NCI-H1694 treated with DMSO at 0.1 percent for 48 hours (cell line): ENCODE measurements at places on chromosomes 7 and 10.

DNA sequence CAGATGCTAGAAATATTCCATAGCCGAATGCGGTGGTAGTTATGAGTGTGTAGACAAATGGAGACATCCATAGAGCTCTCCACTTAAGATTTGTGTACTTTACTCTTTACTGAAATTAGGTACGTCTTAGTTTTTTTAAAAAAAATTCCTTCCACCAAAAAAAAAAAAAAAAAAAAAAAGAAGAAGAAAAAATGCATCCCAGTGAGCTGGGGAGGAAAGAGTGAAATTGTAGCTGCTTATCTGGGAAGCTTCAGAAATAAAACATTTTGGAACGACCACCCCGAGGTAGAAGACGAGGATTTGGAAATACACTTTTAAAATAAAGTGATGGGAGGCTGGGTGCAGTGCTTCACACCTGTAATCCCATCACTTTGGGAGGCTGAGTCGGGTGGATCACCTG, 53.8 kb downstream of the RGS10 start:
- no peak for DNase-seq

DNA sequence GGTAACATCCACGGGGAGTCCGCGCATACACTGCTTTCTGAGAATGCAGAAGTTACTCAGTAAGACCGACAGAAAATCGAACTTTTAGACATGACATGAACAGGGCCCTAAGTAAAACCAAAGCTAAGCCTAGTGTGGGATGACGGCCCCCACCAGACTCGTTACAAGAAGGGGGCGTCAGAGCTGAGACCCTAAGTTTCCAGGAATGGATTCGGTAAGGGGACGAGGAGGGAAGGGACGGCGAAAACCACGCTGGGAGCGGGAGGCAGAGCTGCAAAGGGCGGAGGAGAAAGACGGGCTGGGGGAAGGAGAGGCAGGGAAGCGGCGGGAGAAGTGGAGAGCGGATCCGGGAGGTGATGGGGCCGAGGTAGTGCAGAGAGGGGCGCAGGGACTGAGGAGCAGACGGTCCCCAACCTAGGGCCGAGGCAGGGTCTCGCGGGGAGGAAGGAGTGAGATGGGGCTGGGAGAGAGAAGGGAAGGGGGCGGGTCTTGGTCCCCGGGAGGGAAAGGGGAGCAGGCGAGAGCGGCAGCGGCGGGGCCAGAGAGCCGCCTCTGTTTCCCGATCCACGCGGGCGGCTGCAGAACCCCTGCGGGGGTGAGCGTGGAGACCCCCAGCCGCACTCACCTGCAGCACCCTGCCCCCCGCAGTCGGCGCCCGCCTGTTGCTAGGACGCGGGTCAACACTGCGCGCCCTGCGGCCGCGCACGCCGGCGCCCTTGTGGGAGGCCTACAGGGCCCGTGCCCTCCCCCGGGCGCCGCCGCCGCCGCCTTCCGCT, 513 bp downstream of the ODAD2 start:
- DNase-seq: no peak

GRCh38 chr10:21069278-21069677, 172.2 kb upstream of the NEBL start:
- no peak for DNase-seq

DNA sequence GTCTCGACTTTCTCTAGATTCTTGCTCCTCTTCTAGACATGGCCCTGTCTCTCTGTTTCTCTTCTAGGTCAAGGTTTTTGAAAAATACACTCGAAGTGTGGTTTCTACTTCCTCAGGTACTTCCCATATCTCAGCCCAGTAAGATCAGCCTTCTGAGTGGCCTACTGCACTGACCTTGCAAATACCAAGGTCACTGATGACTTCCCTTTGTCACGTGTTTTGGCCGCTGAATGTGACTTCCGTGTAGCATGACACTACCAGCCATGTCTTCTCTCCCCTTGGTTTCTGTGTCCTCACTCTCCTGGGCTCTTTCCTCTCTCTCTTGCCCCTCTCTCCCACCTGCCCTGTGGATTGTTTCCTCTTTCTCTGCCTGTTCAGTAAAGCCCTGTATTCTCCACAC, 7.9 kb upstream of the WIPF3 start:
- DNase-seq: no peak

GRCh38 chr10:17735166-17735941, 16.6 kb upstream of the TMEM236 start:
- peak; percentile 25 for DNase-seq

DNA sequence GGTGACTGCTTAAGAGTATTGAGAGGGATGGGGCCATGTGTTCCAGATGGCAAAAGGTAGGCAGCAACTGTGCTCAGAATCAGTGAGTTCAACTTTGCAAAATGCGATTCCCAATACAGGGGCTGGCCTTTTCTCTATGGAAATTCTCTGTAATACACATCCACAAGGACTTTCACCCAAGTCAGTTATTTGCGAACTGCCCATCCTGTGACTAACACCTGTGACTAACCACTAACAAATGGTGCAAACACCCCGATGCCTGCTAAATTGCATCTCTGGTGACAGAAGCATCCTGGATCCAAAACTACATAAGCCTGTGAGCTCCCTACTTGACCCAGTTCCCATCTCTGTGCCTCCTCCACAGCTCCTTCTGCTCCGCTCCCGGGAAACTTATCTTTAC, 9.0 kb upstream of the CUZD1 start:
- no peak for DNase-seq

DNA sequence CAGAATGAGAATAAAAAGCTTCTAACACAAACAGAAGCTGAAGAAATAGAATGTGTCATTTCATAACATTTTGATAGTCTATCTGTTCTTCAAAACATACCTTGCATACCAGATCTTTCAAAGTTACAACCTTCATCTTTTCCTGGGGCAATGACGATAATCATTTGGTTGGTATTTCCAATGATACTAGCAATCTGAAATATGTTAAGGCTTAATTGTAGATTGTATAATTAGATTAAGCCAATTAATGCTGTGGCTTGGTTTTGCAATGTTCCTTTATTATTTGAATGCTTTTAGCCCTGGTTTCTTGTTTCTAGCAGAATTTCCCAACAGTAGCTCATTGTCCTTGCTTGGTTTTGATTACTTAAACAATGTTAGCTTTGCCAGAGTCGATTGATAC, 84.6 kb downstream of the CABCOCO1 start:
- no peak for DNase-seq

DNA sequence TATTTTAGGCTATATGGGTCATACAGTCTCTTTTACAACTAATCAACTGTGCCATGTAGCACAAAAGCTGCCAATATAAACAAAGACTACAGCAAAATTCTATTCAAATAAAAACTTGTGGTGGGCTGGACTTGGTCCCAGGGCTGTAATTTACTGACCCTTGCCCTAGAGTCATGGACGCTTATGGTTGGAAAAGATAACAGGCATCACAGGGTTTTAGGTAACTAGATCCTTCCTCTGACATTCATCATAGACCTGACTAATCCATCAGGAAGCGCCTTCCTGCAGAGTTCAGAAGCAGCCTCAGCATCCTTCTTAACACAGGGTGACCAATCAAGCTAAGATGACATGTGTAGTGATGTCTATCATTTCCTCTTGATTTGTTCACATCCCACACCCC, 40.2 kb upstream of the GPAM start:
- DNase-seq: no peak

GRCh38 chr10:99115703-99116102, 119.9 kb downstream of the HPSE2 start:
- no peak for DNase-seq

GRCh38 chr7:142689439-142690120, 59.7 kb upstream of the PRSS1 start:
- no peak for DNase-seq

- DNase-seq: no peak
Measured at GRCh38 chr7:74093671-74094223, 10.1 kb downstream of the LIMK1 start.

DNA sequence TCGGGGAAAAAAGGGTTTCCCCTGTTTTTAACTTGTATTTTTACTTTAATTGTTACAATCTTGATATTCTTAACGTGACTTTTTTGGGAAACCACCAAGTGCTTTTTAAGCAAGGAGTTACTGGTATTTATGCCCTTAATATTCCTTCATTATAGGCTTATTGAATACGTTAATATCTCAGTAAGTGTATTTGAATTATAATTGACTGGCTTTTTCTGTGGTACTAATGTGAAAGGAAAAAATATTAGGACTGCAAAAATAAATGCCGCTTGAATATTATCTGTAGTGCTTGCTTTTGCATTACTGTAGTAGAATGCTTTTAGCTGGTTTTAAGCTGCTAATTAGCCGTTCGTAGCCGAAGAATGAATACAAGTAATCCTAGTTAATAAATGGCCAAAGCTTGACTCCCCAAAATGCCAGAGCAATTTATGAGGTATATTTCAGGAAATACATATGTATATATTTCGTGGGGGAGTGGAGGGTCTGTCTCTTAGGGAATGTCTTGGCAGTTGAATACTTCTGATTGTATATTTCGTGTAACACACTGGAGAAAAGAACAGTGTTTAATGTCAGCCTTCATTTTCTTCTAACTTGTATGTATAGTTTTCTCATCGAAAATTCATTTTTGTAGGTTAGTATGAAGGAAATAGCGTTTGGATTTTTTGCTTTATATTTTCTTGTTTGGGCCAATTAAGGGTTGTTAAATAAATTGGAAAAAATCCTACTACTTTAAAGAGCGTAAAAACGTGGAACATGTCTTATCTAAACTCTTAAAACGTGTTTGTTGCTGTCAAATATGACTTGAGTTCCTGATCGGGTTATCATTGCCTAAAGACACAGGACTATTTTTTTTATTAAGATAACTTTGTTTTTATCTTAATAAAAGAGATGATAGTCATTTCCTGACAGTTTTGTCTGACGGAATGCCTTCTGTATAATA, 1.5 kb downstream of the PDCD4 start:
- DNase-seq: peak; percentile 43

DNA sequence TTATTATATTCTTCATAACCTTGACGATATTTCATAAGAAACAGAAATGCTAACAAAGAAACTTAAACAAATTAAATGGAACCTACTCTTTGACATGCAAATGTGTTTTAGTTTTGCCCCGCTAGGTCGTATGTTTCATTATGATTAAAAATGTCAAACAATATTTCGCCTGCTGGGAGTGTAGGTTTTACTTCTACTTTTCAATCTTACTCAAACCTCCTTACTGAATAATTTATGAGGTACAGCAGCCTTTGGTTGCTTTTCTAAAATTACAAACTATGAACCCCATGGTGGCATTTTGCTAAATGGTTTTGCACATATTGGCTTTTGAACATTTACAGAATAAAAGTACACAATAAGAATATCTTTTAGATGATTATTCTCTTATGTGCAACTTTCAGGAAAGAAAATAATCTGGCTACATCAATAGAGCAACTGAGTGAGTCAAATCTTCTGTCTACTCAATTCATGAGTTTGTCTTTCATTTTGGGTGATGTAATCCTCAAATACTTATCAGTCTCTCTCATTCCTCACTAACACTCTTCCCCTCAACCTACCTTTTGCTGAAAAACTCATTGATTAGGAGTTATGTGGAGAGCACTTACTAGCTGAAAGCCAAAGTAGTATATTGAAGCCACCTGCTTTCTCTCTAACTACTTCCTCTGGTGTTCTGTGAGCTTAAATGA, 1226.4 kb downstream of the XPNPEP1 start:
- DNase-seq: no peak

- no peak for DNase-seq
Measured at GRCh38 chr10:114855776-114856543, 34.4 kb downstream of the FHIP2A start.

- DNase-seq: peak; percentile 65
Measured at GRCh38 chr7:139645572-139646523, 122.4 kb downstream of the CLEC2L start.

GRCh38 chr10:120506674-120507073, 49.6 kb downstream of the PLPP4 start:
- no peak for DNase-seq

GRCh38 chr7:91198371-91198770, 65.9 kb upstream of the FZD1 start:
- no peak for DNase-seq

- no peak for DNase-seq
Measured at GRCh38 chr7:140771826-140772225, 75.3 kb downstream of the NDUFB2 start.

DNA sequence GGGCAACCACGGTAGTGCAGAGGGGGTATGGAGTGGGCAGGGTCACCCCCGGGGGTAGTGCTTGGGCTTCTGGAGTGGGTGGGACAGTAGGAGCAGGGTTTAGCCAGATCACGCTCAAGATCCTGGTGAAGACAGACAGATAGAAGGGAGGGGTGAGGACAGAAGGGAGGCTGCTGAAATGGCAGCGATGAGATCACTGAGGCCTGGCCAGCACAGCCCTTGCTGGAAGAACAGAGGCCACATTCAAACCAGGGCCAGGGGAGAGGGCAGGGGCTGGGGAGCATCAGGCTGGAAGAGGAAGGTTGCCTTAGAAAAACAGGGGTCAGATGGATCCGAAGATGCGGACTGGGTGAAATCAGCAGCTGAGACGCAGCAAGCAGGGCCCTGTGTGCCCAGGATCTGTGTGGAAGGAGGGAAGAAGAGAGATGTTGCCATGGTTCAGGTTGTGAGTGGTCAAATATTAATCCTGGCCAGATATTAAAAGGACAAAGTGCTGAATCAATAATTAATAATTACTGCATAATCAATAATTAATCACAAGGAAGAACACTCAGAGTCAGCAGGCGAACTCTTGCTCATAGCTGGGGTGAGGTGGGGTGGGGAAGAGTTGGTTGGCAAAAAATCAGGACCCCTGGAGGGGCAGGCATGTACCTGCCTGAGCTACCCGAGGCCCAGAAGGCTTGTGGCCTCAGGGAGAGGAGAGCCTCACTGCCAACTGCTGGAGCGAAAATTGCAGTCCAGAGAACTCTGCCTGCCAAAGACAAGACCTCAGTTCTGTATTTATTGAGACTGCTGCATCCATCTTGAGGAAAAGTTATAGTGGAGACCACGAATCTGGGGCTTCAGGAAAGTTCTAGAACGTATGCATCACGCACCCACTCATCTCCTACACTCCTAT, 105.7 kb downstream of the GRB10 start:
- DNase-seq: no peak

DNA sequence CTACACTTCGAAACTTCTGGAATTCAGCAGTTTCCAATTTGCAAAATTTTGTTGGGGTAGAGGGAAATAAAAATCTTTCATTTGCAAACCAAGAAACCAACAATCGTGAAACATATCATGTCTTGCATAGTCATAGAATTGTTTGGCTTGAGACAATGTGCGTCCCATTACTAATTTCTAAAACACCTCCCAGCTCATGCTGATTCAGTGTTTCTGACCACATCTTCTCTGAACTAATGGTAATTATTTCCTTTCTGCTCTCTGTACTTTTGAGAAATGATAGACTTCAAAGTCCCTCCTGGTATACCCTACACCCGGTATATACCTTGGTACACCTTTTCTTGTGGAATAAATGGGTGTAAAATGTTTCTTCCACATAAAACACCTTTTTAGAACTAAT, 41.8 kb upstream of the TSPAN13 start:
- no peak for DNase-seq

- no peak for DNase-seq
Measured at GRCh38 chr7:27737616-27738015, 2.3 kb upstream of the TAX1BP1 start.

GRCh38 chr10:124092250-124092859, 1.0 kb downstream of the CHST15 start:
- DNase-seq: no peak

- no peak for DNase-seq
Measured at GRCh38 chr7:43630482-43630881, 47.6 kb downstream of the STK17A start.

DNA sequence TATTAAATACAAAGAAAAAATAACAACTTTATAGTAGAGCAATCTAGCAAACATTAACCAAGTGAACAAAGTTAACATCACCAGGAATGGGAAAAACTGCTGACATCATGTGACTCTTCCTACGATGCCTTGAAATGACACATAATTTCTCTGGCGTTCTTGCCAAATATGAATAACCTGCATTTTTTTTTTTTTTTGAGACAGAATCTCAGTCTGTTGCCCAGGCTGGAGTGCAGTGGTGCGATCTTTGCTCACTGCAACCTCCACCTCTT, 126.5 kb upstream of the VKORC1L1 start:
- DNase-seq: no peak
